CD8-positive, alpha-beta T cell (primary cell): ENCODE measurements at places on chromosomes 7 and 10.

DNA sequence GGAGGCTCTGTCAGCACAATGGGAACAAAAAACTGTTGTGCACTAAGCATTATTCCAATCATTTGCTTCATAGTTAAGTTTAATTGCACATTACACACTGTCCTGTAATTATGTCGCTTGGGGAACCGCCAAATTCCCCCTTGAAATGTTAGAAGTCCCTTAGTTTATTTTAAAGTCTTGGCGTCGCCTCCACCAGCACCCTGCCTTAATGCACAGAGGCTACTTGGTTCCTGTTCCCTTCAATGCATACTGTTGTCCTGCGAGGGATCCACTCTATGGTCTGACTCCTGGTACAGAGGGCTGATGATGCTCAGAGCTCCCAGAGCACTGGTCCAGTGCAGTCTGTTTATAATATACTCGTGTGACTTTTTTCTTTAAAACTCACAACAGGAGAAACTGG is 330.7 kb downstream of the ELMO1 start:
- DNase-seq: no peak

- DNase-seq: no peak
These were observed 13.1 kb upstream of the CFAP46 start for GRCh38 chr10:132955479-132955878.

DNA sequence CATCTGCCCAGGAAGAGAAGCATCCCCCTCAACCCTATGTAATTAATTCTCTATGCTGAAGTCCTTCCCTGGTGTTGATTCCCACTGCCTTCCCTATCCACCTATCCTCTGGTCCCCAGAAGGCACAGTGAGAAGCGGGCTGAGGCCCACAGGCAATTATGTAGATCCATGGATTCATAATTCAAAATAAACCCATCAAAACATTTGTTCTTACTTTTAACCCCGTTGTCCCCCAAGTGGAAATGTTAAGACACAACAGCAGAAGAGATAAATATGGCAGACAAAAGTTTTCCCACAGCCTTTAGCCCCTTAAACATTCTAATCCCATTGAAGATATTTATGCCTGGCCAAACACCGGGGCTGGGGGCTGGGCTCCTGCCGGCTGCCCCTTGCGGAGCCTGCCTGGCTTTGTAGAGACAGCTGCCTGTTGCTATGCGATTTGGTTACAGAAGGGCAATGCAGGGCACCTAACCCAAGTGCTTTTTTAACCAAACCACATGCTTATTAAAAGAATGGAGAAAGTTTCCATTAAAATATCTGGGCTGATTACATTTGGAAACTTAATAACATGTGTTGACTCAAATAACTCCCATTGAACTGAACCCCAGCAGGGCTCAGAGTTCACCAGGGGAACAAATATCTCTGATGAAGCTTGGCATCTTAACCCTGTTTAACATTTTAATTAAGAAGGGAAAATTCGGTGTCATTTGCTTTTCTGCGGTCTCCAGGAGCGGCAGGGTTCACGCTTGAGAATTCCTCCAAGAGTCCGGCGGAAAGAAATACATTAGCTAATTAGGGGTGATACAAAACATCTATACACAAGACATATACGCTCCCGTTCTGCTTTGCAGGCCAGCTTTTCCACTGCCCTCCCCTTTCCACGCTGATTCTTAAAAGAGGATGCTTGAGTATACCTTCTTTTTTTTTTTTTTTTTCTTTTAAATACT is 110.8 kb upstream of the FGFR2 start:
- no peak for DNase-seq

DNA sequence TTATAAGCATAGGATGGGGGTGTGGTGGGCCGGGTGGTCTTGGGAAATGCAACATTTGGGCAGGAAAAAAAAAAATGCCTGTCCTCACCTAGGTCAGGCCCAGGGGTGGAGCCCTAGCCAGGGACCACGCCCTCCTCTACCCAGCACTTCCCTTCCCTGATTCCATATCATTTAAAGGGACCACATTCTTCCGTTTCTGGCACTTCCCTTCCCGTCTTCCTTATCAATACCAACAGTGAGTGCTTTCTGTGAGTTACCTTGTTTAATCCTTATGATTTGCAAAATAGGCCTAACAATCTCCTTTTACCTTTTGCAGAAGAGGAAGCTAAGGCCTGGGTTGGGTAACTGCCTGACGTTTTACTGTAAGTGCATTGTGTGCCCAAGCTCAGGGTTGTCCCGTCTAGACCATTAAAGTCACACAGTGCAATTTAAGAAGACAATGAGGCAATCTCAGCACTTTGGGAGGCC is 16.7 kb upstream of the C10orf95 start:
- no peak for DNase-seq

- DNase-seq: no peak
These were observed 38.0 kb upstream of the ZNRF2 start for GRCh38 chr7:30246392-30246791.

DNA sequence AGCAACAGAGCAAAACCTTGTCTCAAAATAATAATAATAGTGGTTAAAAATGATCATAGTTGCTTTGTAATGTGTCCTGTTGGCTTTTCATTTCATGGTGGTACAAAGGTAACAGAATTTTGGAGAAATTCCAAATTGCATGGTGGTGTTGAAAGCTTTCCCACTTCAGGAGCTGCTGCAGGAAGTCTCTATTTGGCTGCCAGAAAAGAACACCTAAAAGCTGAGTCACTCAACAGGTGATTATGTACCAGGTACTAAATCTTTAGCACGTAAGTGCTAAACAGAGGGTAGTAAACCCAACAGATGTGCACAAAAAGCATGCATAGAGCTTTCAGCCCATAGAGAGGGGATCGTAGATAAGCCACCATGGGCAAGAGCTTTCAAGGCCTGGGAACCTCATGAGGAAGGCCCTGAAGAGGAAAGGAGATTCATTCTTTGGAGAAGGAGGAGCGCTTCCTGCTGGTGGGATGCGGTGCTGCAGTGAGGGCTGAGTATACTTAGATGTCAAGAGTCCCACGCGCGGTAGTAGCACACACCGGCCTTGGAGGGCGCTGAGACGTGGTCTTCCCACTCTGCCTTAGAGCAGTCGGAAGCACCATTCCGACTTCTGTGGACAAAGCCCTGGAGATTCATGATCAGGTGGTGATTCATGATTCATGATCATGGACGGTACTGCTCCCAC is 118.7 kb downstream of the RALA start:
- DNase-seq: no peak

DNA sequence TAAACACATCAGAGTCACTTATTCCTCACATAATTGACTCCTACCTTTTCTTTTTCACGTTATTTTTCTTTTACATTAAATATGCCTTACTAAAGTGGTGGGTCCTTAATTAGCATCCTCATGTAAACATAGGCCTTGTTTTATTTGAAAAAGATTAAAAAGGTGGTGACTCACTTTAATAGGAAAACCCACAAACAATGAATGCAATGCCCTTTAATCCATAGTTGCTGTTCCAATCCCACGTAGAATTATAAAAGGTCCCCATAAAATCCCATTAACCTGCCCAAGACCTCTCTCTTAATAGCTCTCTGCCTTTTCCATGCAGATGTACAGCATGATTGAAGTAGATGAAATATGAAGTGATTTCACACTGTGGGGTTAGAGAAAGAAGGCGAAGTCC is 32.2 kb downstream of the SLC16A12 start:
- DNase-seq: no peak

GRCh38 chr10:30812018-30812851 is 182.7 kb upstream of the LYZL2 start:
- DNase-seq: no peak

DNA sequence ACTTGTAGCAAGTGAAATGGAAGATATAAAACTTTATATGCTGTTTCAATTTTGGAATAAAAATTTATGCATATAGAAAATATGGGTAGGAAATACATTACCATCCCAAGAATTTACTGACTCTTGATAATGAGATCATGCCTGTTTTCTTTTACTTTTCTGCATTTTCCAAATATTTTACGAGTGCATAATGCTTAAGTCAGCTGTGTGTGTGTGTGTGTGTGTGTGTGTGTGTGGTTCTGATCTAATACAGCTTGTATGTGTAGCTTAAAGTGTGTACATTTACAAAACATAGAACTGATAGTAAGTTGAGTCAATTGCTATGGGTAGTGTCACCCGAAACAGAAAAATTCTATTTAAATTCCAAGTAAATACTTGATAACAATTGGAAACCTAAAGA is 315.9 kb upstream of the LRRN3 start:
- no peak for DNase-seq

GRCh38 chr10:114017873-114018272 is 25.8 kb upstream of the ADRB1 start:
- DNase-seq: no peak

DNA sequence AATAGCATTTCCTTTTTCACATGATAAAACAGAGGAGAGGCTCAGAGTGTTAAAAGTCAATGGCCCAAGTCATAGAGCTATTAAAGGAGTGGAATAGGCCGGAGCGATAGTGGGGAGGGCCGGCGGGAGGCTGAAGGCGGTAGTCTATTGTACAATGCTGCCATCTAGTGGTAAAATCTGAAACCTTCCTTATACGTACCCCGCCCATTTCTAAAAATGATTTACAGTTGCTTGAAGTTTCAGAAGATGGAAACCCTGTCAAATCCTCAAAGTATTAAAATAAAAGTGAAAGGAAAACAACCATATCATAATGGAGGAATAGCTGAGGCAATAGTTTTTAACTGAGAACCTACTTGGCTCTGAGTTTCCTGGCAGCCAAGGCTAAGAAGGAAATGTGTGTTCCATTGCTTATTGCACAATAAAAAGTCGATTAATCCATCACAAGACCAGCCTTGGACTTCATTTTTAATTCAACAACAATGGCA is 209.1 kb downstream of the CCSER2 start:
- DNase-seq: peak; percentile 60

DNA sequence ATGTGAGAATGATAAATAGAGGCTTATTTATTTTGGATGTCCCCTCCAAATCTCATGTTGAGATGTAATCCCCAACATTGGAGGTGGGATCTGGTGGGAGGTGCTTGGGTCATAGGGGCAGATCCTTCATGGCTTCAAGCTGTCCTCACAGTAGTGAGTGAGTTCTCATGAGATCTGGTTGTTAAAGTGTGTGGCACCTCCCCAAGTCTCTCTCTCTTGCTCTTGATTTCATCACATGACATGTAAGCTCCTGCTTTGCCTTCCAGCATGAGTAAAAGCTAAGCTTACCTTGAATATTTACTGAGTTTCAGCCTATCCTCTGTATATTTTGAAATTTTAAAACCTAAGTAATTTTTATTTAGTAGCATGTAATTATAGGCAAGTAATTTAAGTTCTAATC is 444.9 kb downstream of the ARL4A start:
- DNase-seq: no peak

DNA sequence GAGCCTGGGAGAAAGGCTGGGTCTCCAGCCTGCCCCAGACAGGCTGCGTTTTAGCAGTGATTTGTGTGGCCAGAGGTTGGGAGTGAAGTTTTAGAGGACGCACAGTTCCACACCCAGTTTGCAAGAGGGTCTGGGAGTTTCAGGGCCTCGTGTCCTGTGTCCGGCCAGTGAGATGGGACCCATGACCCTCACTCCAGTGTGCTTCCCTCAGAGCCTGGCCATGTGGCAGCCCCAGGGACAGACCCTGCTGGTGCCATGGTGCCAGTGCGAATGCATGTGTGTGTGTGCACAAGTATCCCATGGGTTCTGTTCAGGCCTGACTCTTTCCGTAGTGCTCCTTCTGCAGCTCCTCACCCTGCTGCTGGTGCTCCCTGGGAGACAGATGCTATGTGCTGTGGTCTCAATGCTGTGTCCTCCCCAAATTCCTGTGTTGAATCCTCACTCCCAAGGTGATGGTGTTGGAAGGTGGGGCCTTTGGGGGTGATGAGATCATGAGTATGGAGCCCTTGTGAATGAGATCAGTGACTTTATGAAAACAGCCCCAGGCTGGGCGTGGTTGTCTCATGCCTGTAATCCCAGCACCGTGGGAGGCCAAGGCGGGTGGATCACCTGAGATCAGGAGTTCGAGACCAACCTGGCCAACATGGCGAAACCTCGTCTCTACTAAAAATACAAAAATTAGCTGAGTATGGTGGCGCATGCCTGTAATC is 16.5 kb downstream of the ECHDC3 start:
- DNase-seq: no peak

DNA sequence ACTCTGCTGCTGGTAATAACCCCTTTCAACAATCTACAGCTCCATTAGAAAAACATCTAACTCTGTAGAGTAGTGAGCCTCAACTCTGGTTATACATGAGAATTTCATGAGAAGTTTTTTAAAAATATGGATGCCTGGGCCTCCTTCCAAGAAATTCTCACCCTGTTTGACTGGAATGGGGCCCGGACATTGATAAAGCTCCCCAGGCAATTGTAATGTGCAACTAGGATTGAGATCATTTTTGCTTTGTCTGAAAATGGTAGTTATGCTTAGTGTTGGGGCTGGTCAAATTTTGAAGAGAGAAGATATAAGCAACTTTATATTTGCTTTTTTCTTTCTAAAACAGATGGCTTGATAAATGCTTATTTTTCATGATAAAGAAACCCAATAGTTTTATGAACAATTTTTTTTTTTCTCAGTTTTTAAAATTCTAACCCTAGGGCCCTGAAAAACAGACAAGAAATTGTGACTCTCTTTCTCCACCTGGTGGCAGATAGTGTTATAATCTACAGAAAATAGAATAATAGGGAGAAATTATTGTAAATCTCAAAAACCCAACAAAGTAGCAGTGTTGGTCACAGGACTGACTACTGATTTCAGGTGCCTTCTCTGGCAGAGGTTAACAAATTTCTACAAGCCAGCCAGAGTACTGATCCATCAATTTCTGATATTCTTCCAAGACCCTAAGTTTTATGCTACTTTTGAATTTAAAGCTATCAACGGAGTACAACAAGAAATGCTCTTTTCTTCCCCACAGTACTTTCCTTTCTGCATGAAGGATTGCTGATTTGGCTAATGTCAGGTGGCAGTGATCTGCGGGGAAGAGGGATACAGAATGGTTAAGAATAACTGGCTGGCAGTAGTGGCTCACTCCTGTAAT is 174.8 kb downstream of the DKK1 start:
- DNase-seq: no peak

DNA sequence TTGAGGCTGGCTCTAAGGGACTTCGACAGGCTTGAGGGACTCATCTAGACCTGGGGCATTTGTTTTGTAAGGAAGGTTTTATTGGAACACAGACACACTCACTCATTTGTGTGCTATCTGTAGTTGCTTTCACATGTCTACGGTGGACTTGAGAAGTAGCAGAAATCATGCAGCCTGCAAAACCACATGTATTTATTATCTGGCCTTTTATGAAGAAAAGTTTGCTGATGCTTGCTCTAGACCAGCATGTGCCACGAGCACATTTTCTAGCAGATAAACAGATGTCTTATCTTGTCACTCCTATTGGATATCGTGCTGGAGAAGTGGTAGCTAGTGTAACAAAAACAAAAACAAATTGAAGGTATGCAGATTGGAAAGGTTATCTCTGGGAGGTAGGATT is 9.8 kb downstream of the UPP1 start:
- no peak for DNase-seq

GRCh38 chr10:38003588-38003987 is 6.9 kb upstream of the ZNF33A start:
- DNase-seq: no peak

- no peak for DNase-seq
These were observed 33.4 kb downstream of the RHOBTB1 start for GRCh38 chr10:60910543-60910942.

- no peak for DNase-seq
These were observed 180.0 kb upstream of the INHBA start for GRCh38 chr7:41882745-41883420.

GRCh38 chr10:6234371-6234770 is 31.6 kb downstream of the PFKFB3 start:
- no peak for DNase-seq

- DNase-seq: no peak
These were observed 44.2 kb downstream of the BPGM start for GRCh38 chr7:134690614-134691504.
